HT1080 (cell line): ENCODE measurements at places on chromosomes 7 and 10.

GRCh38 chr7:39085590-39086049 is 107.9 kb downstream of the POU6F2 start:
- no peak for DNase-seq

- DNase-seq, result no peak
These were observed 26.9 kb upstream of the OR9A4 start for GRCh38 chr7:141889321-141889720.

DNA sequence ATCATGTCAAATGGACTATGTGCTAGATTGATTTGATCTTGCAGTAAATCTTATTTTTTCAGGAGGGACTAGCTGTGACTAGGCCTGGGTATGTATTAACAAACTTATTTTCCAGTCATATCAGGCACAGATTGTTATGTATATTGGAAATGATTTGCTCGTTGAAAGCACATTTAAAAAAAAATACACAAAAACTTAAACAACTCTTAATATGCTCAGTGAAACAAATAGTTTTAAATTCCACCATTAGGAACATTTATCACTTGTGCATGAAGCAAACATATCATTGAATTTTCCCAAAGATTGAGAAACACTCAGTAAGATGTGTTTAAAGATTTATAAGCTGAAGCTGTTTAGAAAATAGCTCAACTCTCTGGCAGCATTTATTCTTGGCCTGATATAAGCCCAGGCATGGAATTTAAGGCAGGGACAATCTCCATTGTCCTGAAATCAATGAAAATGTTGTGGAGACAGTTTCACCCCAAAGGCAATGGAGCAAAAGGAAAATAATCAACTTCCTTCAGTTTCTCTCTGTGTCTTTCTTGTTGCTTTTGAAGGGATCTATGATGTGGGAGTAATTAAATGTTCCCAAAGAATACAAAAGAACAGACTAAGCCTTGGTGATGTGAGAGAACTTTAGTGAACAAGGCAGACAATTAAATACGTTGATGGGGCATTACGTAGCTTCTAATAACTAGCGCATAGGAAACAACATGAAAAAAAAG is 250.3 kb downstream of the GPR37 start:
- no peak for DNase-seq

- DNase-seq, result peak; percentile 37
These were observed 110.8 kb upstream of the LRGUK start for GRCh38 chr7:134016223-134016941.

GRCh38 chr7:124792696-124793095 is 27.1 kb upstream of the GPR37 start:
- DNase-seq, result no peak

DNA sequence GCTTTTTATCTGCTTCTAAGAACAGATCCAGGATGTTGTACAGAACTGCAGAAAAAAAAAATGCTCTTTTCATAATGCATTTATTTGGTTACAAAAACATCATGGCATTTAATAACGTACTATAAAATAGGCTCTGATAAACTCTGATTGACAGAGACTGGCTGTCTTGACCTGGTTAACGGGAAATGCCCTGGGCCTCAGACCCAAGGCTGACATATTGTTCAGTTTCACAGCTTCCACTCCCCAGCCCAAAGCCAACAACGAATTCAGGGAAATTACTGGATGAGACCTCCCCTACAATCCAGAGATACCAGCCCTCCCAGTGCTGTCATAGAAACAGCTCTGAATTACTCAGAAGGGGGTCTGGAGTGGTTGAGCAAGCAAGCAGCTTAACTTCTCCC is 260.1 kb downstream of the CREB5 start:
- DNase-seq, result no peak

DNA sequence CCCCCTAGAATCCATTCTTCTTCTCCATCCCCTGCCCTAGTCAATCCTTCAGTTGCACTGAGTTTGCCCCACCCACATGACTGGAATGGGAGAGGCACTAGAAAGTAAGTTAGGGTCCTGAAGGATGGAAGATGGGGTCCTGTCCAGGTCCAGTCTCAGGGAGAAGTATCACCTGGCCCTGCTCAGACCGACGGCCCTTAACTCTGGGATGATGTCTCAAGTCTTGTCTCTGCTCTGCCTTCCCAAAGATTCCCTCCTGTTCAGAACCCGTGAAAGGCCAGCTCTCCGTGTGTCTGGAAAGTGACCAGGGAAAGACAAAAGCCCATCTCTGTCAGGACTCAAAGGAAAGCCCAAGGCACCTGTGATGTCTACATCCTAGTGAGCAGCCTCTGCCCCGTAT is 88.8 kb downstream of the OAT start:
- no peak for DNase-seq

DNA sequence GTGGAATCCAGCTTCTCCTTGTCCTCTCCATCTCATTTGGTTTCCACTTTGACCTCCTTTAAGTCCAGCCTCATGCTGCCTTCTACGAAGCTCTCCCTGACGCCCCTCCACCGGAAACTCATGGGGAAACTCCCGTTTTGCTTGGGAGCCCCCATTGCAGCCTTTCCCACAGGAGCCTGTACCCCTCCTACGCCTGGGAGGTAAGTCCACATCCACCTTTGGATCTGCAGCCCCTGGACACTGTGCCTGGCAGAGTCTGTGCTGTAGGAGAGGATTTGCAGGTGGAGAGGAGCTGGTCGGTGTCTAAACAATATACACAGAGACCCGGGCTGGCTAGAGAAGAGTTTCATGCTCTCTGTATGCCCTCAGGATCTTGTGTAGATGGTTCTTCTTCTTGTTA is 296.1 kb downstream of the GLRX3 start:
- DNase-seq, result no peak

DNA sequence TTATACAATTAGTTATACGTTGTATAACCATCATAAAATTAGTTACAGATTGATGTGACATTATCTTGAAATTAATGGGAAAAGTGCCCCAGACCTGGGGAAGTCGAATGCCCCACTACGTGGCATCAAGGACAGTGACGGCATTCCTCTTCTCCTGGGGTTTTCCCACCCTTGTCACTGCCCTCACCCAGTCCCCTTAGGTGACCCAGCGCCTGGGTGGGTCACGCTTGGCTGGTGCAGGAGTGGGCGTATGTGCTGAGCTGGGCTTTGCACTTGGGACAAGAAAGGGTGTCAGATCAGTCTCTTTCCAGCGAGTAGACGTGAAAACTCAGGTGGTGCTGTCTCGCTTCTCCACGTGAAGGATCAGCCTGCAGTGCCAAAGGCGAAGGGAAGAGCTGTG is 7.6 kb downstream of the FOXK1 start:
- DNase-seq, result no peak

GRCh38 chr7:155860840-155861479 is 48.7 kb upstream of the SHH start:
- peak; percentile 45 for DNase-seq

DNA sequence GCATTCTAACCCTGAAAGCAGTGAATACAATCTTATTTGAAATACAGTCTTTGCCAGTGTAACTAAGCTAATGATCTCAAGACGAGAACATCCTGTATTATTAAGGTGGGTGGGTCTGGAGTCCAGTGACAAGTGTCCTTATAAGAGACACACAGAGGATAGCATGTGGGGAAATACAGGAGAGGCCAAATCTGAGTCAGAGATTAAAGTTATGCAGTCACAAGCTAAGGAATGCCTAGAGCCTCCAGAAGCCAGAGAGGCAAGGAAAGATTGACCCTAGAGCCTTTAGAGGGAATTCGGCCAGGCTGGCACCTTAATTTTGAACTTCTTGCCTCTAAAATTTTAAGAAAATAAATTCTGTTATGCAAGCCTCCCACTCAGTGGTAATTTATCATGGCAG is 87.5 kb upstream of the HGF start:
- peak; percentile 41 for DNase-seq

DNA sequence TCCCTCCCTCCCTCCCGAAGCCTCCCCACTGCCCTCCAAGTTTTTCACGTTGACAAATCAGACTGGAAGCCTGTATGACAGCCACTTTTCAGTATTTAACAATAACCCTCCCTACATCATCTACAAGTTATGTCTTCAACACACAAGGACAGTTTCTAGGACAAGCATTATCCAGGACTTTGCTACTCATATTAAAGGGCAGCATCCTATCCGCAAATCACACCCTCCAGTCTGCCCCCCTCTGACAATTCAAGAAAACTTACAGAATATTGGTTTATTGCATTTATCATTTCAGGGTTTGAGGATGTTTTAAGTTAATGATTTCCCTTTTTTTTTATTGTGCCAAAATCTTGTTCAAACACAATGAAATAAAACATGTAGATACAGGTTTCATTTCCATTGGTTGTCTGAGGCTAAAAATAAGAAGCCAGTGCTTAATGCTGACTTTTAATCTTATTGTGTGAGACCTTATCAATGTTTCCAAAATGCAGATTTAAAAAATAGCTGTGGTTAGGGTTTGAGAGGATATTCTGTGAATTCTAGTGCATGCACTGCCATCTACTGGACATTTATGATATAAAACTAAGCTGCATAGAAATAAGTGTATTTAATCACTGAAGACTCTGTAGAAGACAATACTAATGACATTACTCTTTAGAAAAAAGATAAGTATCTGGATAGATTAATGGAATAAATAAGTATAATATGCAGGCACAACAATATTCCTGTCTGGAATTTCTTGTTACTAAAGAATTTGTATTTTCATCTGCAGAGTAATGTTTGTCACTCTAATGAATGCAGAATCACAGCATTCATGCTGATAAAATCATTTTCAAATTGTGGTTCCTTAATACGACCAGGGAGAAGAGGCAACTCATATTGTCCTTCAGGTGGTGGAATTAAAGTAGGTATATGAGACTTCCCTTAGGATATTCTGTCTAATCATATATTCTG is 64.1 kb downstream of the CAV1 start:
- peak; percentile 69 for DNase-seq

DNA sequence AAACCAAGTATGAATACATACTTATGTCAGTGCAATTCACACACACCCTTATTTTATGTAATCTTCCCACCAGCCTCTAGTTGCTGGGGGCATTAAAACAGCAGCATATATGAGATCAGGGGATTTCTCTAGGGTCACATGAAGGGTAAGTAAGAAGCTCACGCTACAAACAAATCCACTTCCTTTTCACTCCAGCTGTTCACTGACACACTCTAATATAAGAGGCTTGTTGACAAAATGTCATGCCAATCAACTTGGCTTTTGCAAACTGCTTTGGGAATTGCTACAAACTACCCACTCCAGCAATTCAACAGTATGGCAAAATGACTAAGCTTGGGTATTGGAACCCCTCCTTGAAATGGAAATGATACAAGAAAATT is 10.3 kb downstream of the FAM3C start:
- DNase-seq, result no peak

DNA sequence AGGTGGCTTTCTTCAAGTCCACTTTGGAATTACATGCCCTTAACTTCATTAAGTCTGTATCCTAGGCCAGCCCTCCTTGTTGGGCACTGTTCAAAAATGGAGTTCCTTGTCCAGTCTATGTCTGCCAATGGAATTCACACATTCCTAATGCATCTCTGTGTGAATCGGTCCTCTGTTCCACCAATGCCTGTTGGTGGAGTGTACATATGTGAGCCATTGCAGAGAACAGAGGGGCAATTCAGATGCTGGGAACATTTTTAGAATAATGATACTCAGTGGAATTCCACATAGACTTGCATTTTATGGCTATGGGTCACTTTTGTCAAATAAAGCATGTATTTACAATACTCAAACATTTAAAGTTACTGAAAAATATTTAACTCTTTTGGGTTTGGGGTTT is 108.3 kb downstream of the COL28A1 start:
- no peak for DNase-seq

DNA sequence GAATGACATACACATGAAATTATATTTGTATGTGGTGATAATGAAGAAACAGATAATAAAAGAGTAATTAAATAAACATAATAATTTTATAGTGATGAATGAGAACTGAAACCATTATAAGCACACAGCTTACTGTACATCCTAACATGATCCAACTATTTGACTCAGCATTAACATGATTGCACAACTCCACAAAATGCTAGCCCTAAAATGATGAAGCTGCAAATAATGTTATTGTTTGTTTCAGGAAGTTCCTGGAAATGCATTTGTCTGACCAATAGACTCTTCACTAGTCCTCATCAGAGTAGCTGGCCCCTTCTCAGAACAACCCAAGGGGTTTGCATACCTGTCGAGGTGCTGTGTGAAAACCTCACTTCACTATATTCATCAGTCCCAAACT is 115.5 kb downstream of the RTKN2 start:
- no peak for DNase-seq

DNA sequence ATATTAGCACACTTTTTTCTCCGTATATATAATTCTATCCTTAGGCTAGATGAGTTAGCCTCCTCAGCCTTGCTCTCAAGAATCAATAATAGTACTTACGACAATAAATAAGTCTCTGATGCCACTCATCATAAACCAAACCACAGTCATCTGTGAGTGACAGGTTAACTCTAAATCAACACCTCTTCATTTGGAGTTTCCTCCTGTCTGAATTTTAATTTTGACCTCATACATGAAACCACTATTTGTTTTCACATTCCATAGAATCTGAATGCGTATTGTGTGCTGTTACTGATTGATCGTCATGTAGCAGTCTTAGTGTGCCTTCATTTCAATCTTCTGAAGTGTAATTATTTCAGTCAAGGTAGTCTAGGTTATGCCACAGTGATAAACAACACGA is 85.8 kb downstream of the HGF start:
- no peak for DNase-seq

GRCh38 chr7:155770241-155770640 is 42.0 kb downstream of the SHH start:
- DNase-seq, result no peak

- no peak for DNase-seq
These were observed 53.0 kb upstream of the HABP2 start for GRCh38 chr10:113499806-113500205.

- DNase-seq, result no peak
These were observed 64.8 kb downstream of the MRC1 start for GRCh38 chr10:17873946-17874345.

- no peak for DNase-seq
These were observed 2.7 kb downstream of the MXI1 start for GRCh38 chr10:110209926-110210673.

DNA sequence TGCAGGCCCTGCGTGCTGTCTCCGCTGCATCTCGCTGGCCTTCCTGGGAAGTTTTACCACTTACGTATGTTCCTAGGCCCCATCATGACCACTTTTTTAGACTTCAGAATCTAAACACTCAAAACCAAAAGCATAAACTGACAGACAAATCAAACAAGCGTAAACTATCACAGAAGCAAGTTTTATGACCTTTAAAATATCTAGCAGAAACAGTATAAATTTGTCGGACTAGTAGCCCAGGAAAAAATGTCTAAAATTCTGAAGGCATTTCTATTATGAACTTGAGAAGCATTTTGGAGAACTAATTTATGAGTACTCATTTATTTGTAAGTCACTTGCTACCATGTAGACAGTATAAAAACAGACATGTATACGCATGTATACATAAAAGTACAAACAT is 10.6 kb downstream of the LRRC27 start:
- DNase-seq, result no peak

DNA sequence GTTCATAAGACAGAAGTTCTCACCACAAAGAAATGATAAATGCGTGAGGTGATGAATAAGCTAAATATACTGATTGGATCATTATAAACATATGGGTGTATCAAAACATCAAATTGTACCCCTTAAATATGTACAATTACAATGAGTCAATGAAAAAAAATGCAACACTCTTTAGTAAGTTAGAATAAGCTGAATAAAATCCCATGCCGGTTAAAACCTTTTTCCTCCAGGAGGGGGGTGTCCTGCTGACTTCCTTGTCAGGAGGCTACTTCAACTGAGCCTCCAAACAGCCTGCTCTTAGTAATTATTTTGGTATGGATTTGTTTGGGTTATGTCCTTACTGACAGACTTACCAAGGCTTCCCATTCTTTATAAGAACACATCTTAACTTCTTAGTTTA is 649.1 kb downstream of the INHBA start:
- no peak for DNase-seq
